ENCODE measurements at places on chromosomes 11 and 22.

- no peak for DNase-seq
Measured at GRCh38 chr22:50612528-50613221, 12.1 kb downstream of the MAPK8IP2 start.

DNA sequence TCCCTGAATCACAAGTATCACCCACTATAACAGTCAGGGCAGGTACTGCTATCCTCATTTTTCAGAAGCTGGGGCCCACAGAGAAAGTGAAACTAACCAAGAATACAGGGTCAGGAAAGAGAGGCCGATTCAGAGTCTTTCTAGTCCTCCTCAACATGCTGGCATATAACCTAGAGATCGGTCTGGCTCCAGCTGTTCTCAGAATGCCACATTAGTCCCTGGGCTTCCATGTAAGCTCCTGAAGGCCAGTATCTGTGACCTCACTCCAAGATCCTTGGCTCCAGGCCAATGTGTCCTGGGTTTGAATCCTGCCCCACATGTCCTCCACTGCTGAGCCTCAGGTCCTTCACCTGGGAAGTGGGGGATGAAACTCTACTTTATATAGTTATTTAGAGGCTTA, 50.4 kb downstream of the TENM4 start:
- DNase-seq: no peak

- DNase-seq: no peak
Measured at GRCh38 chr11:74102321-74102720, 68.5 kb downstream of the C2CD3 start.

- no peak for DNase-seq
Measured at GRCh38 chr11:106482917-106483785, 405.7 kb downstream of the AASDHPPT start.

GRCh38 chr11:92685049-92685448, 284.4 kb upstream of the MTNR1B start:
- no peak for DNase-seq
